ENCODE measurements at places on chromosomes 7 and 10. TPM values are rescaled to one million over a fixed set of nuclear protein-coding genes. Genes with fewer than 3 reads are reported as not detected.

DNA sequence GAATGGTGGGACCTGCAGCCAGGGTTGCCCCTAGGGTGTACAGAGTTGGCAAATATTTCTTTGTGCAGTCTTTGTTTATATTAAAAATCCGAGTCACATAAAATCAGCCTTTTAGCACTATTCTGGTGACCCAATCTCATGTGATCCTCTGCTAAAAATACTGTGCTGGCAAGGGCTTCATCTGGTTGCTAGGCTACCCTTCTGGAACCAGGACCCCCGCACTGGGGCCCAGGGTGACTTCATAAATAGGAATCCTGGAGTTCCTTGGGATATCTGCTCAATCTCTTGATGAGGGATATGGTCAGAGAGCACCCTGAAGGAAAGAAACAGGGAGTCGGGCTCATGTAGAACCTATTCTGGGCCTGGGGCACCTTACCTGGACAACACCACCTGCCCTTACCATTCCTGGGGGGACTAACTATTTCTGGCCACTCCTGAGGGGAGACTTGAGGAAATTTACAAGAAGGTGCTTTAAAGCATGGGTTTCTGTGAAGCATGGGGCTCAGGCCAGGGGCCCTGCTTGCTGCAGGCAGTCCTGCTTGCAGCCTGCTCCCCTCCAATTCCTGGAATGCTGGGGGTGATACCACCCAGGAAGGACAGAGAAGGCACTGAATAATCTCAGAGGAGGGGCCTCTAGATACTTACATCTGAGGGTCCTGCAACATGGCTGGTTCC is 44.7 kb downstream of the SH2D4B start:
- H3K4me3 ChIP-seq, result no peak overlapping the region
- DNase-seq, result no peak
- no peaks in the 10 kb centered on the region for H3K36me3 ChIP-seq
- H3K4me1 ChIP-seq, result no peaks in the 10 kb centered on the region
- no peak overlapping the region for H3K27ac ChIP-seq

GRCh38 chr10:67725567-67725966 is 29.6 kb upstream of the CTNNA3 start:
- no peaks in the 10 kb centered on the region for H3K36me3 ChIP-seq
- DNase-seq, result no peak
- H3K4me1 ChIP-seq, result no peaks in the 10 kb centered on the region
- H3K27me3 ChIP-seq, result no peaks in the 10 kb centered on the region
- no peak overlapping the region for H3K27ac ChIP-seq
- no peak overlapping the region for H3K4me3 ChIP-seq

GRCh38 chr10:31153692-31154091 is 122.0 kb upstream of the ZNF438 start:
- H3K27me3 ChIP-seq, result no peaks in the 10 kb centered on the region
- no peak for DNase-seq
- no peaks in the 10 kb centered on the region for H3K36me3 ChIP-seq
- no peak overlapping the region for H3K4me3 ChIP-seq

The FANK1 gene
- 2.3 TPM for total RNA-seq

The UCN3 gene
- total RNA-seq, result 1.2 TPM

DNA sequence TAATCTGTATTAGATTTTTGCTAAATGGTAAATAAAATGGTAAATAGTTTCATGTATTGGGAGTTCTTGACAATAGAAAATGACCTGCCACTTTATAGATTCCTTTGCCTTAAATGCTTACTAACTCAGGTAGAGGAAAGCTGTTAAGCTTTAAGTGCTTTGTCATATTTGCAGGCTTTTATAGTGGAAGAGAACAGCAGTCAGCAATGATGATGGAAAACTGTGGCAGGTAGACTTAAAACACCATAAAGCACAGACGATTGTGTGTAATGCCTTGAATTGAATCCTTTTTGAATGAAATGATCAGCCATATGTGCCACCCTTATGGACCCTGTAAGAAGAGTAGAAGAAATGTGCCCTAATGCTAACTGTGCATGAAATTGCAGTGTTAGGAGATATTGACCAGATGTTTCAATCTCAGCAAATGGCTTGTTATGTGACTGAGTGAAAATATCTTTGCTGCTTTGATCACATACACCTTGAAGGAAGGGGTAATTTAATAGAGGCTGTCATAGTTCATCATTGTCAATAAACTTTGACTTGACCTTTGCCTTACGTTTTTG is 230.4 kb downstream of the ADK start:
- H3K4me1 ChIP-seq, result no peaks in the 10 kb centered on the region
- no peak overlapping the region for H3K4me3 ChIP-seq
- H3K27me3 ChIP-seq, result no peaks in the 10 kb centered on the region

GRCh38 chr10:44066527-44067255 is 318.2 kb downstream of the CXCL12 start:
- no peak overlapping the region for H3K4me3 ChIP-seq
- DNase-seq, result no peak
- no peak overlapping the region for H3K27ac ChIP-seq
- H3K4me1 ChIP-seq, result peaks cover 3% of the 10 kb centered on the region
- H3K36me3 ChIP-seq, result no peaks in the 10 kb centered on the region
- no peaks in the 10 kb centered on the region for H3K27me3 ChIP-seq

DNA sequence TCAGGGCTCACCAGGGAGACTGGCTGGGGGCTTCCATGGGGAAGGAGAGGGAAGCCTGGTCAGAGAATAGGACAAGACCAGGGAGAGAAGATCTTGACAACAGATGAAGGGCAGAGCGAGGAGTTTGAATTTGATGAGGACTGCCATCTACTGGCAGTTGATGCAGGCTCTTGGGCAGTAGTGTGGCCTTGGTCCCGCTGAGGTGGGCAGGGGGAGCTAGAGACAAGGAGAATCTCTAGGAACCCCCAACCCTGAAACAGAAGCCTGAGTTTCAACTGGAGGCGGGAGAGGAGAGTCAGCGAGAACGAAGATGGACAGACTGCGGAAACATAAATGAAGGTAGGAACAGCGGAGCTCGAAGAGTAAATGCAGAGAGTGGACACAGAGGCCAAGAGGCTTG is 81.0 kb downstream of the PPP1R3C start:
- H3K4me3 ChIP-seq, result no peak overlapping the region
- no peak overlapping the region for H3K27ac ChIP-seq
- H3K27me3 ChIP-seq, result no peaks in the 10 kb centered on the region
- H3K4me1 ChIP-seq, result peaks cover 19% of the 10 kb centered on the region
- no peak for DNase-seq

GRCh38 chr10:78476844-78477243 is 443.2 kb downstream of the RPS24 start:
- H3K36me3 ChIP-seq, result no peaks in the 10 kb centered on the region
- no peak for DNase-seq
- no peak overlapping the region for H3K4me3 ChIP-seq
- H3K27me3 ChIP-seq, result no peaks in the 10 kb centered on the region

The FAM25G gene
- total RNA-seq, result not detected

DNA sequence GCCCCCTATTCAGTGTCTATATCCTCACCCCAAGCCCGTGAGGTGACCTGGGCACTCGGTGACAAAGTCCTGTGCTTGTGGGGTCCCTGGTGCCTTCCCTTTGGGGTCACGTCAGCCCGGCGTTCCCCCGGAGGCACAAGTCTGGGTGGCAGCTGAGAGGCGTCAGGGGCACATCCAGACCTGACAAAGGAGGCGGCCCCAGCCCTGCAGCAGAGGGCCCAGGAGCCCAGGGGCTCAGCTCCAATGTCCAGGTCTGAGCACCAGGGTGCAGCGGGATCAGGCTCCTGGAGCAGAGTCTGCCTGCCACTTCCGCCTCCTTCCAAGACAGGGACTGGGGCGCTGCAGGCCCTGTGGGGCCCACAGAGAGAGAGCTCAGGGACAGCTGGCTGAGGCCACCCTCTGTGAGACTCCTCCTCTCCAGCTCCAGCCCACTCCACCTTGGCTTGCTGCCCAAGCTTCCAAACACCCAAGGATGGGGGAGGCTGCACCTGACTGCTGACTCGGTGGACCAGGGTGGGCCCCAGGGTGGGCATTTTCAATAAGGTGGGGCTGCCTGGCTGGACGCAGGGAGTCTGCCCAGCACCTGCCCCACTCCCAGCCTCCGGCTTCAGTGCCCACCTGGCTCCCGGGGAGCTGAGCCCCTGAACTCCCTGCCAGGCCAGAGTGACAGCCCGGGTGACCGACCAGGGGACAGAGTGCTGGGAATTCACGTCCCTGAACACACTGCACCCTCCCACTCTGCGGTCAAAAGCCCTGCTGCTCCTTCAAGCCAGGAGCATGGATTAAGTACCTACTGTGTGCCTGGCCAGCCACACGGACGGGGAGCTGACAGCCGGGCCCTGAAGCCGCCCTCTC is 1.0 kb upstream of the KNDC1 start:
- no peak overlapping the region for H3K27ac ChIP-seq
- no peaks in the 10 kb centered on the region for H3K4me1 ChIP-seq
- H3K36me3 ChIP-seq, result no peaks in the 10 kb centered on the region
- peaks cover 4% of the 10 kb centered on the region for H3K27me3 ChIP-seq
- no peak overlapping the region for H3K4me3 ChIP-seq

The HYAL4 gene
- total RNA-seq, result not detected

GRCh38 chr7:17432793-17433192 is 134.3 kb downstream of the AHR start:
- H3K4me1 ChIP-seq, result no peaks in the 10 kb centered on the region
- H3K4me3 ChIP-seq, result no peak overlapping the region
- DNase-seq, result no peak
- H3K27ac ChIP-seq, result no peak overlapping the region
- no peaks in the 10 kb centered on the region for H3K27me3 ChIP-seq

The MYH16 gene
- not detected for total RNA-seq

GRCh38 chr7:128421384-128421783 is 11.6 kb upstream of the IMPDH1 start:
- no peak for DNase-seq
- H3K27me3 ChIP-seq, result no peaks in the 10 kb centered on the region
- H3K27ac ChIP-seq, result no peak overlapping the region
- no peaks in the 10 kb centered on the region for H3K4me1 ChIP-seq
- H3K4me3 ChIP-seq, result no peak overlapping the region

- H3K27me3 ChIP-seq, result no peaks in the 10 kb centered on the region
- no peak overlapping the region for H3K4me3 ChIP-seq
- H3K27ac ChIP-seq, result no peak overlapping the region
- DNase-seq, result no peak
- H3K4me1 ChIP-seq, result no peaks in the 10 kb centered on the region
These were observed 31.1 kb downstream of the PCGF5 start for GRCh38 chr10:91251430-91252056.

DNA sequence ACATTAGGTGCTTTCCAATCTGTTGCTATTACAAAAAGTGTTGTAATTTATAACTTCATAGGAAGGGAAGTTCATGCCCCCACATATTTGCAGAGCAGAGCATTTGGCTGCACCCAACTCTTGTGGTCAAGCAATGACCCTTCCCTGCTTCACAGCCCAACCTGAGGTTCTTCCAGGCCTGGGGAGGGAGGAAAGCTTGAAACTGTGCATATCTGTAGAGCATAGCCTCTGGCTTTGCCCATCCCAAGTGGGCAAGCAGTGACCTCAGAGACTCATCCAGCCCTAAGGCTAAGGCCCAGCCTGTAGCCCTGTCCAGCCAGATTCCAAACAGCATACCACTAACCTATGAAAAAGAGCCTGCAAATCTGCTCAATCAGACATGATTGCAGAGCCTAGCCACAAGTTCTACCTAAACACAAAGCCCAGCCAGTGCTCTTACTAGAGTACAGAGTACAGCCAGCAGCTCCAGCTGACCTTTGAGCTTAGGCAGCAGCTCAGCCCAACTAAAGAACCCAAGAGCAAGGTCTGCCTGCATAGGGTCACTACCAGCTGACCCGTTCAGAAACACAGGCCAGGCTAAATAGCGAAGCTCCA is 14.4 kb upstream of the GSTK1 start:
- DNase-seq, result no peak
- no peaks in the 10 kb centered on the region for H3K36me3 ChIP-seq
- H3K27me3 ChIP-seq, result no peaks in the 10 kb centered on the region
- H3K4me1 ChIP-seq, result no peaks in the 10 kb centered on the region
- no peak overlapping the region for H3K27ac ChIP-seq
- H3K4me3 ChIP-seq, result no peak overlapping the region

DNA sequence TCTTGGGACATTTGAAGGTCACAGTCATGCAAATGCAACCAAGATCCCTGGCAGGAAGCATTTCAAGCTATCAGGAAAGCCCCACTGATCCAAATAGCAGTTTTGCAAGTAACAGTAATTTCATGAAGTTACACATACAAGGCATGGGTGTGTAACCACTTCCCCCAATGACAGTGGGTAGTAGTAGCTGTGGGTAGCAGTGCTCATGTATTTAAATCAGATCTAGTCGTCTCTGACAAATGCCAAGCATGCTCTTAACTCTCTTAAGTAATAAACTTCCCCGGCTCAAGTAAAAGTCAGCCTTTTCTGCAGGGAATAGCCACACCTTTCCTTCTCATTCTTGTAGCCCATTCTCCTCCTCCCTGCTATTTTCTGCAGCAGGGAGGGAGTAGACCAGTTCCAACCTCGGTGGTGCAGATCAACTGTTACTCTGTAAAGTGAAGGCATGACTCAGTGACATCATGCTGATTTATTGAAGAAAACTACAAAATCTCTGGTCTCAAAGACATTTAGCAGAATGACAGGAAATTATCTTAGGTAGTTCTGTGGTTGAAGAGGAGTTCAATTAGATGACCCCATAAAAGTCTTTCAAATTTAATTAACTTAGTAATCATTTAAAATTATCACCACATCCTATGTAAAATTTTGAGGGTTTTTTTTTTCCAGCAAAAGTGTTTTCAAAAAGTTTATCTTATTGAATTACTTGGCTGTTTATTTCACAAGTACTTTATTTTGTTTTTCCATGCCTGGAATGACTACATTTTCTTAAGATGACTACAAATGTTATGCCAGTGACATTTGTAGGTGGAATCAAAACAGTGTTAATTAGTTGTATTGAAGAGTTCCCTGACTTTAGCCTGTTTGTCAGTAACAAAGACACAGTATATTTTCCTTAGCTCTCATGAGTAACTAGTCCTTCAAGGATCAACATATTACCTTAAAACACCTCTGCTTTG is 568.3 kb downstream of the INHBA start:
- no peaks in the 10 kb centered on the region for H3K4me1 ChIP-seq
- H3K27me3 ChIP-seq, result no peaks in the 10 kb centered on the region
- H3K4me3 ChIP-seq, result no peak overlapping the region
- no peak overlapping the region for H3K27ac ChIP-seq
- DNase-seq, result no peak

The H2BK1 gene
- total RNA-seq, result not detected

All from pancreas (tissue), 10 donors.